ENCODE measurements at places on chromosomes 11 and 22.

- DNase-seq, result no peak
Measured at GRCh38 chr11:81165164-81165563, 1568.5 kb downstream of the FAM181B start.

DNA sequence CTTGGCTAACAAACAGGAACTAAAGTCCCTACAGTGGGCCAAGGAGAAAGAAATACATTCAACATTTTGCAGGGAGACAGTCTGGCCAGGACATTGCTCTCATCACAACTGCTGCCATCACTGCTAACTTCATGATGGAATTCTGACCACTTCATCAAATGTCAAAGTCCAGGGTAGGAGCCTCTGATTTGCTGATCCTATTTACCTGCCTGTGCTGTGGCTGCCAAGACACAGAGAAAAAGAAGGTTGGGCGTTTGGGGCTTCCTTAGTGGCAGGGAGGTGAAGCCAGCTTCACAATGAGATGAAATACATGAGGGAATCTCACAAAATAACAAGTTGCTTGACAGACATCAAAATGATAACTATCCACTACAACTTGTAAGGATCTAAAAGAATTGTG lies 343.9 kb upstream of the CADM1 start:
- no peak for DNase-seq

- DNase-seq, result no peak
Measured at GRCh38 chr11:57633394-57634070, 16.2 kb downstream of the YPEL4 start.

DNA sequence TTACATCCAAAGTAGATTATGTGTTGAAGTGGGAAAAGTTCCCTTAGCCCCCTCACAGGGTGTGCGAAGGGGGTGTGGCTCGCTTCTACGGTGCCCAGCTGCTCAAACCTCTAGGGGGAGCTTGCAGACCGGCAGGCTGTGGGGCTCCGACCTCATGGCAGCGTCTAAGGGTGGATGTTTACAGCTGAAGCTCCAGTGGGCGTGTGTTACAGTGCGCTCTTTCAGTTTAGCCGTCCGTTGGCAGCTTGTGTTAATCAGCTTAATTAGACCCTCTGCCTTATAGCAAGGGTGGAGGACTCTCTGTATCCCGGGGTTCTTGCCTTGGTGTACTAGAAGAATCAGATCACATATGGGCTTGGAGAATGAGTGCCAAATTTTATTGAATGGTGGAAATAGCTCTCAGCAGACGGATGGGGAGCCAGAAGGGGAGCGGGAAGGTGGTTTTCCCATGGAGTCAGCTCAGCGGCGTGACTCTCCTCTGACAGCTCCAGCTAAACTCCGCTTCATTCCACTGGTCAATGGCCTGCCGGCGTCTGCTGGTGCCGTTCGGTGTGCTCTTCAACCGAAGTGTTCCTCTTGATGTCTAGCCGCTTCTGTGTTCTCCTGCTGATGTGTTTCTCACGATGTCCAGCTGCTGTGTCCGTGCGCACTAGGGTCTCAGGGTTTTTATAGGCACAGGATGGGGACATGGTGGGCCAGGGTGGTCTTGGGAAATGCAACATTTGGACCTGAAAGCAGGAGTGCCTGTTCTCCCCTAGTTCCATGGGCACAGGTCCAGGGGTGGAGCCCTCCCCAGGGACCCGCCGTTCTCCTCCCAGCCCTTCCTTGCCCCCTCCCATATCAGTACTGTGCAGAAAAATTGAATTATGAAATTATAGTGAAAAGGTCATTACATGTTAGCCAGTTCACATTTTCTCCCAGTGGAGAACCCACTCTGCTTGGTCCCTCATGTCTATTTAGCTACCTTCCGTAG lies 28.6 kb upstream of the OR10G7 start:
- DNase-seq, result no peak

GRCh38 chr22:36017651-36018091 lies 11.0 kb downstream of the RBFOX2 start:
- DNase-seq, result no peak

- DNase-seq, result no peak
Measured at GRCh38 chr11:59611570-59612565, 3.7 kb downstream of the OSBP start.

DNA sequence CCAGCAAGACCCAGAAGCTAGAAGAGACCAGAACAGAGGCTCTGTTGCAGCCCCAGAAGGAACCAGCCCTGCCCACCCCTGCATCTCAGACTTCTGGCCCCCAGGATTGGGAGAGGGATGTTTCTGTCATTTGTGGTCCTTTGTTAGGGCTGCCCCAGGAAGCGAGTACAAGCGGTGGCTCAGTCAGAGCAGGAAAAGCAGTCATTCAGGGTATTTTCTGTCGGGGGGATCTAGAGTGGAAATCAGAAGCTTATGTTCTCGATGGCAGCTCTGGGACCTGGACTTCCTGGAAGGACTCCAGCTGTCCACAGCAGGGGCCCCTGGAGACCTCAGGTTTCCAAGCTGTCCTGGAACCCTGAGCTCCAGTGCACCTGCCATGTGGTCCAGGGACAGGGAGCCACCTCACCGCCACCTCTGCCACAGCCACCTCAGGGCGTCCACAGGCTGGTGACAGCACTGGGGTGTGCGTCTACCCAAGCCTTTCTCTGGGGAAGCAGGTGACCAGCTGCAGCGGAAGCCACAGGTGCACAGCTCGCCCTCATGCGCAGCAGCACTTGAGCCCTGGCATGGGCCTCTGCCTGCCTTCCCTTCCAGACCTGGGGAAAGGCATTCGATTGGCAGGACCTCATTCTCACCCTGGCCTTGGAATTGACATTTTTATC lies 2.6 kb downstream of the KRTAP5-5 start:
- no peak for DNase-seq

GRCh38 chr11:103488031-103488461 lies 378.8 kb downstream of the DYNC2H1 start:
- DNase-seq, result no peak

GRCh38 chr22:39219071-39220039 lies 25.4 kb downstream of the PDGFB start:
- no peak for DNase-seq

DNA sequence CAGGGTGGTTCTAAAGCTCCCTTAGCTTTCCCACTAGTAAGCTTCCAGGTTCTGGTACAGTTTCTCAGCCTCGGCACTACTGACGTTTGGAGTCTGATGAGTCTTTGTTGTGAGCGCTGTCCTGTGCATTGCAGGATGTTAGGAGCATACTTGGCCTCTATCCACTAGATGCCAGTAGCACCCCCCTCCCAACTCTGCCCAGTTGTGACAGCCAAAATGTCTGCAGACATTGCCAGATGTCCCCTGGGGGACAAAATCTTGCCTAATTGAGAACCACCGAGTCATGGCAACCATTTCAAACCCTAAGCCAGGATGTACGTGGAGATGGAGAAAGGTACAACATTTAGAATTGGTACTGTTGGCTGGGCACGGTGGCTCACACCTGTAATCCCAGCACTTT lies 68.7 kb downstream of the PTPRJ start:
- DNase-seq, result no peak

GRCh38 chr22:30614268-30614667 lies 7.3 kb downstream of the TCN2 start:
- DNase-seq, result no peak

- DNase-seq, result no peak
Measured at GRCh38 chr11:46450846-46451477, 59.4 kb upstream of the CHRM4 start.

GRCh38 chr11:16016468-16016829 lies 339.9 kb downstream of the SOX6 start:
- no peak for DNase-seq

- DNase-seq, result no peak
Measured at GRCh38 chr11:90594658-90595057, 371.8 kb upstream of the CHORDC1 start.

DNA sequence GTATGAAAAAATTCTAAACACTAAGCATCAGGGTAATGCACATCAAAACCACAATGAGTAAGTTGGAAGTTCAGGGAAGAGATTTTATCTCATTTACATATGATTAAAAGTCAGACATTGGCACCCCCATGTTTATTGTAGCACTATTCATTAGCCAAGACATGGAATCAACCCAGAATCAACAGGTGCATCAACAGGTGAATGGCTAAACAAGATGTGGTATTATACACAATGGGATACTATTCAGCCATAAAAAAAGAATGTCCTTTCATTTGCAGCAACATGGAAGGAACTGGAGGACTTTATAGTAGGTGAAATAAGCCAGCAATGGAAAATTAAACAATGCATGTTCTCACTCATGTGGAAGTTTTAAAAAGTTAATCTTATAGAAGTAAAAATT lies 17.6 kb upstream of the TTC17 start:
- DNase-seq, result no peak

DNA sequence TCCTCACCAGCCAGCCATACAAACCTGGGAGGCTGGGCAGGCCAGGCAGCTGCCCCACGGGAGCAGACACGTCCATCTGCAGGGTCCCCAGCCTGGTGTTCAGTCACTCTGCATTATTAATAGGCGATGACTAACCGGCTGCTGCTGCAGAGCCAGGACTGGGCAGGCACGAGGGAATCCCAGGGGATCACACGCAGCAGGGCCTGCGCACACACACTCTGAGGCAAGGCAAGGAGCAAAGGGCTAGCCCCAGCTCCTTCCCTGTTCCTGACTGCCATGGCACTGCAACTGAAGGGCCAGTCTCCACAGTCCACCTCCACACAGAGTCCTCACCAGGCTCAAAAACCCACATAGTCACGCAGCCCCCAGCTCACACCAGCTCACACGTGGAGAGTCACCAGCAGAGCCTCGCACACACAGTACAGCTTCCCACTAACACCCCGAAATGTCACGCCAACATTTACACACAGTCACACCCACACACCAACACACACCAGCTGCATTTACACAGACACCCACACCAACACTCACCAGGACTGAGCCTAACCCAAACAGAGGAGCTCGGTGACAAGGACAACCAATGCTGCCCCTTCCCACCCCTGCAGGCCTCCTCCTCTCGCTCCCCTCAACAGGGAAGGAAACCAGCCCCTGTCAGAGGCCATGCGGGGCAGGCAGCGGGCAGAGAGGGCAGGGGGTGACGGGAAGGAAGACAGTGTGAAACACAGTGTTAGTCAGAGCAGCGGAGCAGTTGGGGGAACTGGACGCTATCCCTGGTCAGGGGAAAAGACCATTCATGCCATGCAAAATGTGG lies 47.3 kb downstream of the NRXN2 start:
- no peak for DNase-seq

All from stimulated activated CD4-positive, alpha-beta T cell treated with anti-CD3 and anti-CD28 coated beads, Interleukin-15, amount 100 ng/mL, for 1 hour (primary cell).